Activated naive CD8-positive, alpha-beta T cell treated with anti-CD3 and anti-CD28 coated beads, Interleukin-2, amount 50 U/mL, for 24 hours (primary cell): ENCODE measurements at places on chromosomes 11 and 22.

DNA sequence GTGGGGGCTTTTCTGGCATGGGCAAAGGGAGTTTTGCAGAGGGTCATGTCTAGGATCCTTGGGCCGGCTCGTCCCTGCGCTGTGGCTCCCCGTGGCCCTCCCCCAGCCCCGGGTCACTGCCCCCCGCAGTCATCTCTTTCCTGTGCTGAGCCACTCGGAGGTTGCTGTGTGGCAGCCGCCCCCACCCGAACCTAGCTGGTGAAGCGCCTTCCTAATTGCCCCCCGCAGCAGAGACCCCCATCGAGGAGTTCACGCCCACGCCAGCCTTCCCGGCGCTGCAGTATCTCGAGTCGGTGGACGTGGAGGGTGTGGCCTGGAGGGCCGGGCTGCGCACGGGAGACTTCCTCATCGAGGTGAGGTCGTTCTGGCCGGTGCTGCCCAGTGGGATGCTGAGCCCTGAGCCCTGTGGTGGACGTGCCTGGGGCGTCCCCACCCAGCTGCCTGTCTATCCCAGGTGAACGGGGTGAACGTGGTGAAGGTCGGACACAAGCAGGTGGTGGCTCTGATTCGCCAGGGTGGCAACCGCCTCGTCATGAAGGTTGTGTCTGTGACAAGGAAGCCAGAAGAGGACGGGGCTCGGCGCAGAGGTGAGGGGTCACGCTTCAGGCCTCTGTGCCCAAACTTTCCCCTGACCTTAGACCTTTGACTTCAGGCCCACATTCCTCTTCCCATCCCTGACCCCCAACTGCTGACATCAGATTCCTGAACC, 32.0 kb downstream of the SHANK3 start:
- no peak for DNase-seq

- no peak for DNase-seq
Measured at GRCh38 chr11:114167771-114168448, 108.4 kb downstream of the ZBTB16 start.

GRCh38 chr22:24420072-24420976, 7.1 kb upstream of the ADORA2A start:
- DNase-seq, result no peak

DNA sequence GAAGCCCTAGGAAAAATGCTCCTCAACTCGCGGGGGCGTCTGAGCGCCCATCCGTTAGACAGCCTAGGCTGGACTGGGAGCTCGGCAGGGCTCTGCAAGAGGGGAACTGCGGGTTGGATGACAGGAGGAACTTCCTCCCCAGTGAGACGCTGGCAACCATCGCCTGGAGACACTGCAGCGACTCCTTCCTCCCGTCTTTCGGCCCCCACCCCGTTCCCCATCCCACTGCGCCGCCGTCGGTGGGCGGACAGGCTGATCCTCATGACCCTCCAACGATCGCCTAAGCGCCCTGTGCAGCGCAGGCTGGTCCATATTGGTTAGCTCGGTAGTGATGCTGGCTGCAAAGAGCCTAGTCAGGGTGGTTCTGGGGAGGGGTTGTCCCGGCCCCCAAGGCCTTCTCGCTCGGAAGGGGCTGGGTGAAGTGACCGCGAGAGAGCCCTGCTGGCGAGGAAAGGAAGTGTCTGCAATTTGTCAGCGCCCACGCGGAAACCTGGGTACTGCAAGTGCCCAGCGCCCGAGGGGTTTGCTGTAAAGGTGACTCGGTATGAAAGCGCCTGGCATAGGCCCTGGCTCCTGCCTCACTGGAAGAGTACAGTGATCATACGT, 638 bp downstream of the NRGN start:
- DNase-seq, result peak; percentile 69

DNA sequence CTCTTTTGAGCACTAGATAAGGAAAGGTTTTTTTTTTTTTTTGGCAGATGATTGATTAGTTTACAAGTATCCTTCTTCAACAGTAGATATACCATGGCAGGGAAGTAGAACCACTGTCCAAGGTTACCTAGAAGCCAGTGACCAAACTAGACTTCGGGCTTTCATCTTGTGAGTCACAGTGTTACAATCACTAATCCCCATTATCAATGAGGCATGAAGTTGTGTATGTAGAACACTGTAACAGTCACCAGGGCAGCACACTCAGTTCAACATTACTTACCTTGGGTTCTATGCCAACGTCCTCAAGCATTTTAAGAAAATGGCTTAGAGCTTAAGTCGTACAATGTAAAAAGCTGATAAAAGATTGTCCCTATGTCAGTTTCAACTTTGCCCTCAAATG, 430.9 kb downstream of the ETS1 start:
- DNase-seq, result no peak

DNA sequence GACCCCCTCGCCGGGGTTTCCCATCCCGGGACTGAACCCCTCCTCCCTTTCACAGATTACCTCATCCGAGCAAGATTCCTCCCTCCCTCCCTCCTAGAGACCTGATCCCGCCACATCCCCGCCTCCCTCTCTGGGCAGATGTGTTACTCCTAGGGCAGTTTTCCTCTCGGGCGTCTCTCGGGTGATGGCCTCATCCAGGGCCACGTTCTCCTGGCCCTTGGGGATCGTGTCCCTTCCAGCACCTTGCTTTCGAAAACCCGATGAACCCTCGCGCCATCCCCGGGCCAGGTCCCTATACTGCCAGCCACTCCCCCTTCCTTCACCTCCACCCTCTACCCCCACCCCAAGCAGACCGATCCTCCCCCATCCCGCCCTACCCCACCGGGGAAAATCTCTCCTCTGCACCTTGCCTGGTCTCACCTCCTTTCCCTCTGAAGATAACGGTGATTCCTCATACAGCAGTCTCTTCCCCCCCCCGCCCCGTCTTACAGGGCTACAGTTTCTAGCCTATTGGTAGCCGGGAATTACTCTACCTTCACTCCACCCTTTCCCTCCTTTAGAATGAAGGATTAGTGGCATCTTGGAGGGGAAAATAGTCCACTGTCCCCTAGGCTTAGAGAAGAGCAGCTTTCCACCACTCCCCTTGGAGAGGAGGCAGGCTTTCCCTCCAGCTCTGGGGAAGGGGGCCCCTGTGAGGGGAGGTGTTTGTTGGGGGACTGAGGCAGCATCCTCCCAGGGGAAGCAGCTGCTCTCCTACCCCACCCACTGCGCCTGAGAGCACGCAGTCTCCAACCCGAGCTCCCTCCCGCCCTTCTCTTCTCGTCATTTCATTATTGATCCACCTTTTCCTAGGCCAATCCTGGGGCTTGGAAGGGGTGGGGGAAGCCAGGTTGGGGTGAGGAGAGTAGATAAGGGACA, 1.2 kb downstream of the KMT2A start:
- peak; percentile 55 for DNase-seq

- no peak for DNase-seq
Measured at GRCh38 chr22:38213319-38213989, 11.7 kb downstream of the MAFF start.

DNA sequence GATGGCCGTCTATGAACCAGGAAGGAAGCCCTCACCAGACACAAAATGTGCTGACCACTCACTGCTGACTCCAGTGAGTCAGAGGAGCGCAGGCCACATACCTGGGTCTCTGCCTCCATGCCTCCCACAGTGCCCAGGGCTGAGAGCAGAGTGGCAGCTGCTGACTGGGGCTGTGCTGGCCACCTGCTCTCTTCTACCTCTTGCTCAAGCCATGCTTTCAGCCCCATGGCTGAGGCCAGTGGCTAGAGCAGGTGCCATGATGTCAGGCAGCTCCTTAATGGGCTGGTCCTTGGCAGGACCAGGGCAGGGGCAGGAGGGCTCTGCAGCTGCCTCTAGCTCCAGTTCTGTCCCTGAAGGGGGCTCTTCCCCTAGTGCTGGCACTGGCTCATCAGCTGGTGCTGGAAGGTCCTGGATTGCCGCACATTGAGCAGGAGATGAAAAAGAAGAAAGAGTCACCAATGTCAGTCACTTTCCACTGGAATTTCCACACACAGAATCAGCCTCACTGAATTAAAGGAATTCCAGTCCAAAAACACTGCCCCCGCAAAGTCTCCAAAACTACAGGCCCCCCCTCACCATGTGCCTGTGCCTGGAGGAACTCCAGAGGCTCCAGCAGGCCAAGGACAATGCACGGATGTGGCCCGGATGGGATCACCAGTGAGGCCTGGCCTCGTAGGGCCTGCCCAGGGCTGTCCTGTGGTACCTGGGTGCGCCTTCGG, 86.4 kb downstream of the GGTLC2 start:
- no peak for DNase-seq

GRCh38 chr11:8963569-8964323, 496 bp downstream of the TMEM9B start:
- peak; percentile 79 for DNase-seq

GRCh38 chr11:58905721-58906547, 33.4 kb upstream of the GLYATL1 start:
- no peak for DNase-seq

DNA sequence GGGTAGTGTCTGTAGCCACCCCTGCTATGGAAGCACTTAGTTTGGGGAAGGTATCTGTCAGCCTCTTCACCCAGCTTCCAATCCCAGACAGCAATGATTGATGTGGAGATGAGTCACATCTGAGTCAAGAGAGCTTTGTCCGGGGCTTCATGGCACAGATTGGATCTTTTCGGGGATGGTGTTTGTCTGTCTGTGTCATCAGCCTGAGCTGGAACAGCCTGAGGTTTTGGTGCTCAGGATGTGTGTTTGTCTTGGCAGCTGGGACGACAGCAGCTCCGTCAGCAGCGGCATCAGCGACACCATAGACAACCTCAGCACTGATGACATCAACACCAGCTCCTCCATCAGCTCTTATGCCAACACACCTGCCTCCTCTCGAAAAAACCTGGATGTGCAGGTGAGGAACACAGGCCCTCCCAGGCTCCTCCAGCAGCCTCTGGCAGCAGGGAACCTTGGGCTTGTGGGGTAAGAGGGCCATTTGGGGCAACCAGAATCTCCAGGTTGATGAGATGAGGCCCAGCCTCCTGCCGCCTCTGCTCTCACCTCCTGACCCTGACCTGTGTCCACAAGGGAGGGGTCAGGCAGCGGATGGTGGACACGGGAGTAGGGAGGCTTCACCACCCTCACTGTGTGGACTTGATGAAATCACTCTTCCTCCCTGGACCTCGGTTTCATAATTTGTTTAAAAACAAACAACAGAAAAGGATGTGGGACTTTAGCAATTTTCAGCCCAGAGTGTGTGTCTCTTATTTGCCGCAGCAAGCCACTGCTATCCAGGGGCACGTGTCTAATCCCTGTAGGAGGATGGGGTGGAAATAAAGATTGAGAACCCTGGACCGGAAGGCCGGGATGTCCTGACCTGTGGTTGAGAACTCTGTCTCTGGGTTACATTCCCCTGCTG, 124.3 kb downstream of the DBX1 start:
- DNase-seq, result no peak

DNA sequence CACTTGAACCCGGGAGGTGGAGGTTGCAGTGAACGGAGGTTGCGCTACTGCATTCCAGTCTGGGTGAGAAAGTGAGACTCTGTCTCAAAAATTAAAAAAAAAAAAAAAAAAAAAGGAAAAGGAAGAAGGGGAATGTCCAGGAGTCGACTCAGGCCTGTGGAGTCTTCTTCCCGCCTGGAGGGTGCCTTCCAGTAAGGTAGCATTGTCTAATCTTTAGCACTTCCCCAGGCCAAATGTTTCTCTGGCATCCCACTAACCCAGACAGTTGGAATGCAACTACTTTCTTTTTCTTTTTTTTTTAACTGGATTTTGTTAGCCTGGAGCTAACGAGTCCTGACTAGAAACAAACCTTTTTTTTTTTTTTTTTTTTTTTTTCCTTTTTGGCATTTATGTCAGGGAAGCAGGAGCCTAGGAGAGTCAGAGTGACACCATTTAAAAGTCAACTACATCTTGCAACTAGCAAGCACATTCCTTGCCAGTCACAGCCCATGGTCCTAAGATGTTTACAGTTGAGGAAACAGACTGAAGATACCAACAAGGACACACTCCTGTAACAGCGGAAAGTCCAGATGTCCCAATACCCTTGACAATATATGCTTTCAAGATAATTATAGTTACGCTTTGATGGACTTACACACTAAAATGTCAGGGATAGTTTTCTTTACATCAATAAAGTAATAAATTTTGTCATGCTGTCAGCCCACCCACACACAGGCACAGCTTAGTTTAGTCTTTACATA, 10.6 kb downstream of the PLET1 start:
- DNase-seq, result no peak

- DNase-seq, result no peak
Measured at GRCh38 chr11:88194990-88195389, 19.7 kb upstream of the RAB38 start.

DNA sequence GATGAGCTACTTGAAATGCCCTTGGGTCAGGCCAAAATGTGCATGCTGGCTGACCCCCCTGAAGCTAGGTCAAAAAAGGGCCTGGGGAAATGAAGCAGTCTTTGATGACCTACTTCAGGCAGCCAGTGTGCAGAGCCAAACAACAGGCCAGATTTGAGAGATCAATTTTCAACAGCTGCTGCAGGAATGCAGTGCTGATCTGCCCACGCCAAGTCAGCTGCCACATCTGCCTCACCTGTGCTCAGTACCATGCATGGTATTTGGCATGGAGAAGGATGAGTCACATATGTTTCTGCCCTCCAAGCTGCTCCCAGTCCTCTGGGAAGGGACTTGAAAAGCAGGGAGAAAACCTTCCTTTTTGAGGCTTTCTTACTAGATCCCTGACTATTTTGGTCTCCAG, 35.8 kb downstream of the MTNR1B start:
- DNase-seq, result no peak

- no peak for DNase-seq
Measured at GRCh38 chr11:118184784-118185579, 8.5 kb upstream of the SCN2B start.
